ENCODE measurements at places on chromosomes 4 and X.
A peak's percentile ranks its signal among the peaks of the same experiment; 100 is the strongest.

DNA sequence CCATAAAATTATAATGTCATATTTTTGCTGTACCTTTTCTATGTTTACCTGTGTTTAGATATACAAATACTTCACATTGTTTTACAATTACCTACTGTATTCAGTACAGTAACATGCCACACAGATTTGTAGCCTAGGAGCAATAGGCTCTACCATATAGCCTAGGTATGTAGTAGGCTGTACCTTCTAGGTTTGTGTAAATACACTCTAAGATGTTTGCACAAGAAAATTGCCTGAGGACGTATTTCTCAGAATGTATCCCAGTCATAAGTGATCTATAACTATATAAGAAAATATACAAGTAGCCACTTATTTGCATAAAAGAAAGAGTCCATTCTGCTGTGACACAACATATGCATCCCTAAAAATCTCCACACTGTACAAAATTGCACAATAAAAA is 36.3 kb upstream of the SCML1 start:
- DNase-seq = no peak

- no peak for DNase-seq
Measured at GRCh38 chr4:124887739-124888138, 175.2 kb upstream of the ANKRD50 start.

DNA sequence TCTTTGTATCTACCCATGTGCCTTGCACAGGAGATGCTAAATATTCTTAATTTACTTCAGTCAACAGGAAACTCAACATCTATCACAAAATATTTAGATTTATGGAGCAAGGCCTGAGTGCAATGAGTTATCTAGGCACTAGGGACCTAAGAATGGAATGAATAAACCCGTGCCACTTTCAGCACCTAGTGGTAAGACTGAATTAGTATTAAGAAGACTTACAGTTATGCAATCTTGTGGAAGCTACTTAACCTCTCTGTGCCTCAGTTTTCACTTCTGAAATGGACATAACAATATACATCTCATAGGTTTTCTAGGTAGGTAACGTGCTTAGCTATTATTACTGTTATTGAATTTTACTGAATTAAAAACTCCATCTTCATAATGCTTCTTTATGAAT is 144.6 kb upstream of the MAP3K15 start:
- no peak for DNase-seq

- no peak for DNase-seq
Measured at GRCh38 chr4:147096667-147097604, 151.3 kb upstream of the TTC29 start.

GRCh38 chrX:40685362-40685918 is 38.1 kb upstream of the CXorf38 start:
- DNase-seq = no peak

- DNase-seq = no peak
Measured at GRCh38 chrX:135454816-135455215, 33.1 kb downstream of the SMIM10L2A start.

DNA sequence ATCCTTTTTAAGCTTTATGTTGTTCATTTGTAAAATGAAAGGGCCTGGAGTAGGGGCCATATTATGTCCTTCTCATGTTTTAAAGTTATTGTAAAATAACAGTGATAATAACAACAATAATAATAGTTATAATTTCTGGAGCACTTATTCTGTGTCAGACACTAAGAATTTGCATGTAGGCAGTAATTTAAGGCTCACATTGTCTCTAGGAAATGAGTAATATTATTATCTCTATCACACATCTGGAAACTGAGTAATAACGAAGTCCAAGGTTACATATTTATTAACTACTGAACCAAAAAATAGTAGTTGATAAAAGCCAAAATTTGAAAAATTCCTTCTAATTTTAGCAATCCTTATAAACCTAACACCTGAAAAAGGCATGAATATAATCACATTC is 520.7 kb upstream of the PABPC4L start:
- no peak for DNase-seq

- DNase-seq = no peak
Measured at GRCh38 chr4:142725886-142726285, 120.2 kb downstream of the INPP4B start.

DNA sequence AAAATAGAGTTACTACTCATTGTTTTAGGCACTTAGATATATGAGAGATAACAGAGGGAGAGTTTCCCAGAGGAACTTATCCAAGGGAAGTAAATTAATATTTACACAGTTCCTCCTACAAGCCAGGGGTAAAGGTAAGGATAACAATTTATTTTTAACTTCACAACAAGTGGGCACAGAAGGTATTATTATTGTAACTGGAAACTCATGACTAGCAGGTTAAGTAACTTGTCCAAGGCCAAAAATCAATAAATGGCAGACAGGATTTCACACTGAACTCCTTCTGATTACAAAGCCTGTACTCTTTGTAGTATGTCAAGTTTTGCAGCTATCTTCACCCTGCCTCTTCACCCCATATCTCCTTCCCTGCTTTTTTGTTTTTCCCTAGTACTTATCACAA is 46.9 kb upstream of the F8A3 start:
- no peak for DNase-seq

- no peak for DNase-seq
Measured at GRCh38 chrX:70769659-70770227, 138.8 kb downstream of the TEX11 start.

DNA sequence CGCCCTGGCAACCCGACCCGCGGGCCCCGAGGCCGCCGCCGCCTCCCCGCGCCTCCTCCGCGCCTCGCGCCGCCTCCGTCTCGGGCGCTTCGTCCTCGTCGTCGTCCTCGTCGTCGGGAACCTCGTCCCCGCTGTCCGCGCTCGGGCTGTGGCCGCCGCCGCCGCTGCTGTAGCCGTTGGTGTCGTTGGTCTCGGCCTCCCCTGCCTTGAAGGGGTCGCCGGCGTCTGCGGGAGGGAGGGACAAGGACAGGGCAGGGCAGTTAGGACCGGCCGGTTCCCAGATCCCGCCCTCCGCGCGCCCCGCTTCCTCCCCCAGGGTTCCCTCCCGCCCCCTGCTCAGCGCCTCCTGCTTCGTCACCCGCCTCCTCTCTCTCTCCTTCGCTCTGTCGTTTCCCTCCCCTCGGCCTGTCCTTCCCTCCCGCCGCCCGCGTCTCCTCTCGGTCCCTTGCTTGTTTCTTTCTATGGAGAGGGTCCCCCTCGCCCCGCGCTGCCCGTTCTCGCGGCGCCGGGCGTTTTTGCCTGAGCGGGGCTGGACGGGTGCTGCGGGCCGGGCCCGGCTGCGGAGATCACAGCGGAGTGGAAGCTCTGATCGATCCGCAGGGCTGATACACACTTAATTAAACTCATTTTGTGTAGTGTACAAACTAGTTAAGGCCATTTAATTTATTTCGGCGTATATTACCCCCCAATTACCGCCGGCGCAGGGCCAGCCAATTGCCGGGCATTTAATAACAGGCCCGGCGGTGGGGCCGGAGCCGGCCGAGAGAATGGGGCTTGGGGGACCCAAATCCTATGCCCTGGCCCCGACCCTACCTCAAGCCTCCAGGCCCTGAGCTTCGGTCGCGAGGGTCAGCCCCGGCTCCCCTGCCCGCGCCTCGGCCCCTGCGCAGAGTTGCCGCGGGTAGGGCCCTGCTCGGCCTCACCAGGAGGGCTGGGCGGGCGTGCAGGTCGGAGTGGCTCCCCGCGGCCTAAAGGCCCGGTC is 2.4 kb downstream of the NKX1-1 start:
- DNase-seq = no peak

DNA sequence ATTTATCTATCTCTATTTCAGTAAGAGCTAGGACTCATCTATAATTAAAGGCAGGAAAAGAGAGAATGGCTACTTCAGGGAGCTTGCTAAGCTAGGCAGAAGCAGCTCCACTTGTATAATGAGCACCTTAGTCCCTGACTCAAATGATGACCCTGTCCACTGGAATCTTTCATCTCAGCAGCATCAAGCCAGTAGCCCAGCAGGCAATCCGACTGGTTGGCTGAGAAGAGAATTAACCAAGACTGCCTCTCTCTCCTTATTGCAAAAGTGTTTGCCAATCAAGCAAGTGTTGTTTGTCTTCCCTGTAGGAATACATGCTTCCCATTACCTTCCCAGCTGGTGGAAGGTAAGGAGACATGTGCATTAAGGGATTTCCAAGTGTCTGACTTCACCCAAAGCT is 3.9 kb upstream of the SPOCK3 start:
- DNase-seq = no peak

- no peak for DNase-seq
Measured at GRCh38 chr4:94724016-94724790, 33.6 kb upstream of the BMPR1B start.

GRCh38 chrX:13389501-13389900 is 69.6 kb upstream of the ATXN3L start:
- DNase-seq = no peak

DNA sequence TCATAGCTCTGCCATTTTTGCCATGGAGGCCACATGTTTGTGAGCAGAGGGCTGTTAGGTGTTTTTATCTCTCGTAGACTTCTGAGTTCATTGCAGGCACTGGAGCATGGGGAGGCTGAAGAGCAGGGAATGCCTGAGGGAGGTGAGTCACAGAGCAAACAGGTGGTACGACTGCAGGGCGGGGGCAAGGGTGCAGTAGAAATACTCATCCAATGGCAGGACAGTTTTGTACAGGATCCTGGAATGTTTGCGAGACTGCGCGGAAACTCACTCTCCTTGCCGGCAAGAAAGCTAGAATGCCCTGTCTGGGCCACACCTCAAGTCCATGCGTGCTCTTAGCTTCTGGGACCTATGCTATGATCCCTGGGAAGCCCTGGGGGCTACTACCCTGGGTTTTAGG is 20.0 kb upstream of the VCX2 start:
- DNase-seq = no peak

GRCh38 chr4:105707782-105708180 is 708 bp downstream of the INTS12 start:
- no peak for DNase-seq

- no peak for DNase-seq
Measured at GRCh38 chr4:133124746-133125145, 24.3 kb upstream of the PCDH10 start.

GRCh38 chr4:113444386-113444785 is 317.2 kb downstream of the CAMK2D start:
- DNase-seq = peak; percentile 30

Measured in heart left ventricle (tissue), 16 donors.